ENCODE measurements at places on chromosomes 6 and 20.

- no peak for DNase-seq
Observed at GRCh38 chr6:157481865-157482249, 100.9 kb downstream of the ZDHHC14 start.

DNA sequence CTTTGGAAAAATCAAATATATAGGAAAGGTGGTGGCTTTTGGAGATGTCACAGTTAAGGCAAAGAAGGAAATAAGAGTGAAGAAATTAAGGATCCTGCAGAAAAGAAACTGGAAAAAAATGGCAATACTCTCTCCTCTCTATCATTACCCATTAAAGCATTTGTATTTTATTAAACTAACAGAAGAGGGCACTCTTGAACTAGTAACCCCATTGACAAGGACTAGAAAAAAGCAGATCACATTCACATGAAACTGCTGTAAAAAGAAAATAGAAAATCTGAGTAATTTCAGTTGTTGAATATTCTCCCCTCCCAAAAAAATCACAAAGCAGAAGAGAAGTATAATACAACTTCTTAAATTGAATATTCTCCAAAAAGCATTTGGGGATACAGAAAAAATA is 104.1 kb upstream of the SLC35B3 start:
- DNase-seq, result no peak

DNA sequence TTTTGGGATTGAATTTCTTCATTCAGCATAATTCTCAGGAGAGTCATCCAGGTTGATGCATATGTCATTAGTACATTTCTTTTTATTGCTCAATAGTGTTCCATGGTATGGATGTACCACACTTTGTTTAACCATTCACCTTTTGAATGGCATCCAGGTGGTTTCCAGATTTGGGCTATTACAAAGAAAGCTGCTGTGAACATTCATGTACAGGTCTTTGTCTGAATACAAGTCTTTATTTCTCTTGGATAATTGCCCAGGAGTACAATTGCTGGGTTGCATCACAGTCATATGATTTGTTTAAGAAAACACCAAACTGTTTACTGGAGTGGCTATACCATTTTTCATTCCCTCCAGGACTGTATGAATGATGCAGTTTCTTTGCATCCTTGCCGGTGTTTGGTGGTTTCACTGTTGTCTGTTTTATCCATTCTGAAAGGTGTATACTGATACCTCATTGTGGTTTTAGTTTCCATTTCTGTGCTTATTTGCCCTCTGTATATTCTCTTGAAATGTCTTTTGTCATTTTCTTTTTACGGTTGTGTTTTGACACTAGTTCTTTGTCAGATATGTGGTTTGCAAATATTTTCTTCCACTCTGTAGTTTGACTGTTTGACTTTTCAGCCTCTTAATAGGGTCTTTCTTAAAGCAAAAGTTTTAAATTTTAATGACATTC is 8.8 kb downstream of the CDKAL1 start:
- DNase-seq, result no peak

DNA sequence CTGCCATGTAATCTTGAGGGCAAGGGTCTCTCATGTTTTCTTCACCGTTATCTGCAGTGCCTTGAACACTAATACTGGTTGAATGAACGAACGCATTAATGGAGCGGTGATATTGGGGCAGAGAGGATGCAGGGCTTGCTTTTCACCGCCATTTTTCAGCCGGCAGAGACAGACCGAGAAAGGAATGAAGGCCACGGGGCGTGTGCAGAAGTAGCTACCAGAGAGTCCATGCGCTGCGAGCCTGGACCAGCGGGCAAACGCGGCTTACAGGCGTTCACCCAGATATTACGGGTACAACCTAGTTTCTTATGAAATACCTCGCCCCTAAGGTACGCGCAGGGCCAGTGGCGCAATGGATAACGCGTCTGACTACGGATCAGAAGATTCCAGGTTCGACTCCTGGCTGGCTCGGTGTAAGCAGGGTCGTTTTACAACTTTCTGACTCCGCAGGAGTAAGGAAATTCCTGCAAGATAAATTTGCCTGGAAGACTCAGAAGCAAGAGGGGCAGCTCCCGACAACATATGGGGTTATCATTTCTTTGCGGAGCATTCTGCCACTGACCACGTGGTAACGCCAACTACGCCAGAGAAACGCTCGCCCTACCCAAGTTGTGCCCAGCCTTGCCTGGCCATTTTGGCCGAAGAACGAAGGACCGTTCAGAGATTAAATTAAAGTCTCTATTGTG is 863 bp upstream of the HMGN4 start:
- DNase-seq, result peak; percentile 69

DNA sequence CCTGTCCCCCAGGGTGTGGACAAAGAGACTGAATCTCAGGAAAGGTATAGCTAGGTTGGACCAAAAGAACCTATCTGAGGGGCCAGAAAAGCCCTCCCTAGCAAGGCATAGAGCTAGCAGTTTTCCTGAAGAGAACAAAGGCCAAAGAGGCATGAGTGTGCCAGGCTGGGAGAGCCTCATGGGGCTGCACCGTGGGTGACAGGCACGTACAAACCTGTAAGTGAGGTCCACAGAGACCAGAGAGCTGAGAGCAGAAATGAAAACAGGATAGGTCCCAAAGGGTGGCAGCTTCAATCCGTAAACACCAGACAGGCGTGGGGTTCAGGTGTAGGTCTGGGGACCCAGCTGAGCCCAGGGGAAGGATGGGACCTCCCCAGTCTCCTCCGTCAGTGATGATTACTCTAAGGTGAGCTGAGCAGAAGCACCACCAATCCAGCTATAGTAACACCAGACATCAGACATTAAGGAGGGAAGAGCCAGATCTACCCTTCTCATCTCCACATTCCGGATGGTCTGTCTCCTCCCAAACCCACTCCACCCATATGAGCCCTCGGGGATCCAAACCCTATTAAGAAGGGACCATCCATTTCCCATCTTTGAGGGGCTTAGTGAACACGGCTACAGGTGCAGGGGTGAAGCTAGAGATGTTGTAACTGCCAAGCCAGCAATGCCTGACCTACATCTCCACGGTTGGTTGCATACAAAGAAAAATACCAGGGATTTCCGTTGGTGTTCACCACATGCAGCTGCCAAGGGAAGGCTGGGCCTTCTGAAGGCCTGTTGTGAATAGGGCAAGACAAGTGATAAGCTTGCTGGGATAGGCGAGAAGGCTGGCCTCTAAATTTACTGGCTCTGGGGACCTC is 38.3 kb downstream of the BCL2L1 start:
- DNase-seq, result no peak

DNA sequence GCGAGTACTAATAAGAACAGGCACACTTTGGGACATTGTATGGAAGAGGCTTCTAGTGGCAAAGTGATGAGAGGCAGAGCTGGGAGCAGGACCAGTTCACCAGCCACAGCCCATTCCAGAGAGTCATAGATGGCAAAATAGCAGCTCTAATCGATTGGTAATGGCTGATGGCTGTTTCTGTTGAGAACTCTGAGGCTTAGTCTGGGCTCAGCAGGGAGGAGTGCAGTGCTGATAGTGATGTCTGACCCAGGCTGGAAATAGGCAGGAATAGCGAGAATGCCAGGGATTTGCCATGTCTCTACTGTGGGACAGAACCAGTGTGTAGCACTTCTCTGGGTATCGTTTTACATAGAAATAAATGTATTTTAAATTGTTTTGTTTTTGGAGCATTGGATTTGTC is 620.0 kb upstream of the FLRT3 start:
- DNase-seq, result no peak

- DNase-seq, result no peak
Observed at GRCh38 chr6:158933079-158933595, 66.9 kb downstream of the RSPH3 start.

DNA sequence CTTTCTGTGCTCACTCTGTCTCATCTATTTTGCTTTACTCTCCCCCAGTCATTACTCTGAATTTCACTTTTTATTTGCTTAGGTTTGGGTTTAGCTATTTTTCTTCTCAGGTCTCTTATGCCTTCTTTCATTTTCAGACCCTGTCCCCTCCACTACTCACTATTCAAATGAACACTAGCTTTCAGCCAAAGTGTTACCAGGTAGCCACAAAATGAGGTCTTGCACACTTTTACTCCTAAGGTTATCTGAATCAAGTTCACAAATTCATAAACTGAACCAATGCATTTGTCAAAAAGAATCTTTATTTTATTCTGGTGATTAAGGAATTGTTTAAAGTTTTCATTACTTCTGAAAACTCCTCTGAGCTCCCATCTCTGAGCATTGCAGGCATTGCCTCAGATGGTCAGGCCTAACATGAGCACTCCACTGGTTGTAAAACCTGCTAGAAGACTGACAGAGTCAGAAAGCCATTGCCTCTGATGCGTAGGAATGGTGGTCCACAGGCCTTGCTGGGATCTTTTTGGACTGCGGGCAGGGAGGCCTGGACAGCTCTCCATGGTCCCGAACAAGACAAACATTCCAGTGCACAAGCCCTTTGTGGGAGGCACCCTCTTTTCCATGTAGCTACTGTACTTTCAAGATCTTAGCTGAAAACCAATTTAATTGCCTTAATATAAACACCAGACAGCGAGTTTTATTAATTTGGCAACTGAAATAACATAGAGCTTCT is 48.5 kb downstream of the FYN start:
- DNase-seq, result no peak

DNA sequence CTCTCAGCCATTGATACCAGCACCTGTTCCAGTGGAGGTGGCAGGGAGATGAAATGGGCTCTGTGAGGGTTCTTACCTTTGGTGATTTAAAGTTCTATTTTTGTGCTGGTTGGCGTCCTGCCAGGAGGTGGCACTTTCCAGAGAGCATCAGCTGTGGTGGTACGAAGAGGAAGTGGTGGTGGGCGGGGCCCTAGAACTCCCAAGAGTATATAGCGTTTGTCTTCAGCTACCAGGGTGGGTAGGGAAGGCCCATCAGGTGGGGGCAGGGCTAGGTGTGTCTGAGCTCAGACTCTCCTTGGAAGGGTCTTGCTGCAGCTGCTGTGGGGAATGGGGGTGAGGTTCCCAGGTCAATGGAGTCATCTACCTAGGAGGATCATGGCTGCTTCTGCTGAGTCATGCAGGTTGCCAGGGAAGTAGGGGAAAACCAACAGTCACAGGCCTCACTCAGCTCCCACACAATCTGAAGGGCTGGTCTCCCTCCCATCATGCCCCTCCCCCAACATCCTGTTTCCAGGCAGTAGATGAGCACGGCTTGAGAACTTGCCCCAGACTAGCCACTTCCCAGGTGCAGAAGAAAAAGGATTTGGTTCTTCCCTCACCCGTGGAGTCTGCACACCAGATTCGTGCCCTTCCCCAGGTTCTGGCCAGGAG is 46.6 kb downstream of the MOXD1 start:
- peak; percentile 7 for DNase-seq

DNA sequence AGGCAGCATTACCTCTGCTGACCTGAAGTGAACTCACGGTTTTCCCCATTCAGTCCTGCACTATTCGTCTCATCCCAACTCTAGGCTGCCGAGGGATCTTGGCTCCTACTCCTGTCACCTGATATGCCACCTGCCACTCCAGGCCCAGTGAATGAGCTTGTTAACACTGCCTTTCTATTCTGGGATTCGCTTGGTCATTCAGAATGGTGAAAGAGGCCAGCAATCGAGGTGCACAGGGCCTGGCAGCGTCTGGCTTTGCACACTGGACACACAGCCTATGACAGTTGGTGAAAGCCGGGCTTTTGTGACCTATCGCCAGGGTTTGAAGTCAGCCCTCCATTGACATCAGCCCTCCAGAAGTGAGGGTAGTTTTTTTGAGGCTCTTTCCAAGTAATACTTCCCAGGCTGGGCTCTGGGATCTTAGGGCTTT is 59.3 kb upstream of the MYL9 start:
- no peak for DNase-seq

DNA sequence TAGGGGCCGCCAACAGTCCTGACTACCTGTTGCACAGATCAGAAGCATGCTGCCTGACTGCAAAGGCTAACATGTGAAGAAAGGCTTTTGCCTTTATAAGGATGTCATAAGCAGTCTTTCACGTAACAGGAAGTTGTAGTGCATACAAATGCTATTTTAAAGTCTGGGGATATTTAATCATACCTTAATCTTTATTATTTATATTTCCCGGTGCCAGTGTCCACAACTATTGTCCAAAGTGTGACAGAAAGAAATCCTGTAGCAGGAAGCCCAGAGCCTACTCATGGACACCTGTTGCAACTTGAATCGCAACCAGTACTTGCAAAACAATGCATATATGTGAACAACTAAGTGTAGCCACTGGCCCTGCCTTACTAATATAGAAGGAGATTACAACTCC is 235.8 kb downstream of the ALDH8A1 start:
- no peak for DNase-seq

DNA sequence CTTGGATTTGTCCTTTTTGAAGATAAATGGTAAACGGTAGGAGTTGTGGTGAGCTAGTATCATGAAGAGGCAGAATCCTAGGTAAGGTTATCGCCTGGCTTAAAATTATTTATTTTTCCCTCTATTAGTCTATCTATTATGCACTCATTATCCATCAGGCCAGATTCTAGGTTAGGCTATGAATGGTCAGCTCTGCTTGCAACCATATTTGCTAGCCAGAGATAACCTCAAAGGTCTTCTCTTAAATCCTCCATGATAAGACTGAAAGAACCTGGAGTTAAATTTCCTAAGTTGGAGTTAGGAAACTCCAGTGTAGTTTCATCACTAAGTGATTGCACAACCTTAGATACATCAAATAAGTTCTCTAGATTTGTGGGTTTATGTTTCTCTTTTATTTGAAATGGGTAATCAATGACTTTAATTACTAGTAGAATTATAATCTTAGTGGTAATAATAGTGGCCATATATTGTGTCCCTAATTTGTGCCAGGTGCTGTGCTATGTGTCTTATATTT is 302.1 kb upstream of the RUNX2 start:
- DNase-seq, result no peak

DNA sequence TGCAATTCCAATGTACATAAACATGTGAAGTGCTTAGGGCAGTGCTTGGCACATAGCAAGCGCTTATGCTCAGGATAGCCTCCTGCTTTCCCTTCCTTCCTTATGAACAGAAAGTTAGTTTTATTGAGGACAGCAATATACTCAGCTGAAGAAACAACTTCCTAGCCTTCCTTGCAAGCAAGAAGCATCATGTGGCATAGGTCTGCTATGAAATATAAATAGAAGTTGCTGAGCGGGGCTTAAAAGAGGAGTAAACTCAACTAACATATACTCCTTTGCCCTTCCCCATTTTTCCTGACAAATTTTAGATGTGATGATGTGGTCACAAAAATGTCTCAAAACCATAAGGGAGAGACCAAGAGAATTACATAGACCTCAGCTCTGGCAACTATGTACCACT is 98.9 kb downstream of the KIF16B start:
- DNase-seq, result no peak

GRCh38 chr20:14634665-14635064 is 297.3 kb upstream of the FLRT3 start:
- DNase-seq, result no peak

- no peak for DNase-seq
Observed at GRCh38 chr6:167031082-167031709, 32.0 kb downstream of the CEP43 start.

DNA sequence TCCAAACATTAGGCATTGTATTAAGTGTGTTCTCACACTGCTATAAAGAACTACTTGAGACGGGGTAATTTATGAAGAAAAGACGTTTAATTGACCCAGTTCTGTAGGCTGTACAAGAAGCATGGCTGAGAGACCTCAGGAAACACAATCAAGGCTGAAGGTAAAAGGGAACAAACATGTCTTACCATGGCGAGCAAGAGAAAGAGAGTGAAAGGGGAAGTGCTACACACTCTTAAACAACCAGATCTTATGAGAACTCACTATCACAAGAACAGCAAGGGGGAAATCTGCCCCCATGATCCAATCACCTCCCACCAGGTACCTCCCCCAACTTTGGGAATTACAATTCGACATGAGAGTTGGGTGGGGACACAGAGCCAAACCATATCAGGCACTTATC is 86.6 kb upstream of the TOP1 start:
- DNase-seq, result no peak
